ENCODE measurements at places on chromosomes 12 and 14.

- no peak for DNase-seq
Observed at GRCh38 chr14:104844306-104845032, 20.6 kb upstream of the CEP170B start.

DNA sequence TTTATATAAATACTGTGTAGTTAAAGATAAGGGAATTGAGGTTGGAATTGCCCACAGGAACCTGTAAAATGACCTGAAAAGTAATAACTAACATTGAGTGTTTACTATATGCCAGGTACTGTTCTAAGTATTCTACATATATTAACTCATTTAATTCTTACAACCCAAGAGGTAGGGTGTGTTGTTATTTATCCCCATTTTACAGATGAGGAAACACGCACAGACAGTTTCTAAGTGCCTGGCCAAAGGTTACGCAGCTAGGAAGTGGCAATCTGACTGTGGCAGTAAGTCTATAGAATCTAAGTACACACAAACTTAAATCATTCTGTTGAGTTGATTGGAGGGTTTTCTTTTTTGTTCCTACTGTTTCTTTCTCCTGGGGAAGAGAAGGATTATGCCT is 1.1 kb upstream of the TSPAN31 start:
- DNase-seq, result no peak

- no peak for DNase-seq
Observed at GRCh38 chr14:100416921-100417860, 94.1 kb downstream of the SLC25A47 start.

DNA sequence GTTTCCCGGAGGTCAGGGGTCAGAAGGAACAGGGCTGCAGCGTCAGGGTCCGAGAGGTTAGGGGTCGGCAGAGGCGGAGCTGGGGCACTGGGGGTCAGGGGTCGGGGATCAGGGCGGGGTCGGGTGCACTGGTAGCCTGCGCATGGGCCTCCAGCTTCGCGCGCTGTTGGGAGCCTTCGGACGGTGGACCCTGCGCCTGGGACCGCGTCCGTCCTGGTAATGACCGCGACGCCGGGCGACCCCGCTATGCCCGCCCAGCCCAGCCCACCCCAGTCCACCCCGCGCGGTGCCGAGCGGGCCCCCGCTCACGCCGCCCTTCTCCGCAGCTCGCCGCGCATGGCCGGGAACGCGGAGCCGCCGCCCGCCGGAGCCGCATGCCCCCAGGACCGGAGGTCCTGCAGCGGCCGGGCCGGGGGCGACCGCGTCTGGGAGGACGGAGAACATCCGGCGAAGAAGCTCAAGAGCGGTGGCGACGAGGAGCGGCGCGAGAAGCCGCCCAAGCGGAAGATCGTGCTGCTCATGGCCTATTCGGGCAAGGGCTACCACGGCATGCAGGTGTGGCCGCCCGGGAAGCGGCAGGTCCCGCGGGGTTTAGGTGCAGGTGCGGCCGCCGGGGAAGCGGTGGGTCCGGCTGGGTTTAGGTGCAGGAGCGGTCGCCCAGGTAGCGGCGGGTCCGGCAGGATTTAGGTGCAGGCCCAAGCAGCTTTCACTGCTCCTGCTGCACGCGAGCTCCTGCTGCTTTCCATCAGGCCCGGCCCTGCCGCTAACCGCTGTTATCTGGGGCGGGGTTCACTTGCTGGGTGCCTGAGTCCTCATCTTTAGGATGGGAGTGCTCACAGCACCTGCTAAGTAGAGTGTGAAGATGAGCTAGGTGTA is 743 bp downstream of the PUS1 start:
- no peak for DNase-seq

DNA sequence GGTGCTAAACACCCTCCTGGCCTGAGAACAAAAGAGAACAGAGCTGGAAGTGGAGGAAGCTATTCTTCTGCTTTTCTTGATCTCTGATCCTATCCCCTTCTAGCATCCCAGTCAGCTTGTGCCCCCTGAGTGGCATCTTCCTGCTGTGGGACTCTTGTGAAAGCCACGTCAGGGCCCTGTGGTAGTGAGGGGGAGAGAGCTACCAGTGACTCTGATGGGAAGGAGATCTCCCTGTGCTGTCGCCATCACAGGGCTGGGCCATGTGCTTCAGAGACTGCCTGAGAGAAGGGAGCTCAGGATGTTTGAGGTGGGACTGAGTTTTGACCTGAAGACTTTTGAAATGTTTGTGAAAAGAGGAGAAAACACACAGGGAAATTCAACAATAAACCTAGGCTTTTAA is 107.6 kb upstream of the FUT8 start:
- DNase-seq, result no peak

GRCh38 chr14:92863286-92864080 is 59.5 kb upstream of the CHGA start:
- DNase-seq, result no peak

DNA sequence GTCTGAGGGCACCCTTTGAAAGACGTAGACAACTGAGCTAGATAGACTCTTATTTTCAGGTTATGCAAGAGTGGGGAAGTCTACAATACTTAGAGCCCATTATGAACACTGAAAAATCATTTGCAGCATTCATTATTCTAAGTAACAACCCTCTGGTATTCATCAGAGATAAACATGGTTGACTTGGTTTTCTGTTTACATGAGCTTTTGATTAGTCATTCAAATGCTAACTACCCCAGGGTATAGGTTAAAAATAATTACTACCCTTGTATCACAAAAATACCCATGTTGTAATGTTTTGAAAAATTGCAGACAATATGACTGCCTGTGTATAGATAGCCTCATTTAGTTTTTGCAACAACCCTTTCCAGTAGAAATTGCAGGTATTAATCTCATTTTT is 78.5 kb downstream of the PPFIBP1 start:
- DNase-seq, result no peak

GRCh38 chr12:64675795-64676194 is 65.5 kb downstream of the RASSF3 start:
- DNase-seq, result no peak

- no peak for DNase-seq
Observed at GRCh38 chr14:91383439-91383838, 34.2 kb downstream of the CCDC88C start.

- DNase-seq, result no peak
Observed at GRCh38 chr12:19688532-19688931, 249.2 kb downstream of the AEBP2 start.

- DNase-seq, result no peak
Observed at GRCh38 chr12:91877456-91878235, 268.0 kb downstream of the BTG1 start.

DNA sequence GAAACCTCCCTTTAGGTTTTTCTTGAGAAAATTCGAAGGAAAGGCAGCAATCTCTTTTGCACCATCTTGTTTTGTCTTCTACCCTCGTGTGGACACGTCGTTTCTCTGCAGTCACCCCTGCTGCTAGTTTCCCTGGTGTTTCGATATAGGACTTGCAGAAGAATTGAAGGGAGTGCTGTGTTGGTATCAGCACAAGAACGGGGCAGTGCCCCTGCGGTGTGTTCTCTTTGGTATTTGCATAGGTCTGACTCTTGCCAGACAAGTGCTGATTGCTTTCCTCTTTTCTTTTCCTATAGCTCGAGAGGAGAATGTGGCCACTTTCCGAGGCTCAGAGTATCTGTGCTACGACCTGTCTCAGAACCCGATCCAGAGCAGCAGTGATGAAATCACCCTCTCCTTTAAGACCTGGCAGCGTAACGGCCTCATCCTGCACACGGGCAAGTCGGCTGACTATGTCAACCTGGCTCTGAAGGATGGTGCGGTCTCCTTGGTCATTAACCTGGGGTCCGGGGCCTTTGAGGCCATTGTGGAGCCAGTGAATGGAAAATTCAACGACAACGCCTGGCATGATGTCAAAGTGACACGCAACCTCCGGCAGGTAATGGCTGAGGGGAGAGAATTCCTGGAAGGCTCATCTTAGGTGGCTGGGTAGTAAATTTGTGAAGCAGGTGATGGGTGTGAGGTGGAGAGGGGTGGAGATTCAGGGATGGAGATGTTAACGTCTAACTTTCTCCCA is 474.8 kb downstream of the NRXN3 start:
- no peak for DNase-seq

DNA sequence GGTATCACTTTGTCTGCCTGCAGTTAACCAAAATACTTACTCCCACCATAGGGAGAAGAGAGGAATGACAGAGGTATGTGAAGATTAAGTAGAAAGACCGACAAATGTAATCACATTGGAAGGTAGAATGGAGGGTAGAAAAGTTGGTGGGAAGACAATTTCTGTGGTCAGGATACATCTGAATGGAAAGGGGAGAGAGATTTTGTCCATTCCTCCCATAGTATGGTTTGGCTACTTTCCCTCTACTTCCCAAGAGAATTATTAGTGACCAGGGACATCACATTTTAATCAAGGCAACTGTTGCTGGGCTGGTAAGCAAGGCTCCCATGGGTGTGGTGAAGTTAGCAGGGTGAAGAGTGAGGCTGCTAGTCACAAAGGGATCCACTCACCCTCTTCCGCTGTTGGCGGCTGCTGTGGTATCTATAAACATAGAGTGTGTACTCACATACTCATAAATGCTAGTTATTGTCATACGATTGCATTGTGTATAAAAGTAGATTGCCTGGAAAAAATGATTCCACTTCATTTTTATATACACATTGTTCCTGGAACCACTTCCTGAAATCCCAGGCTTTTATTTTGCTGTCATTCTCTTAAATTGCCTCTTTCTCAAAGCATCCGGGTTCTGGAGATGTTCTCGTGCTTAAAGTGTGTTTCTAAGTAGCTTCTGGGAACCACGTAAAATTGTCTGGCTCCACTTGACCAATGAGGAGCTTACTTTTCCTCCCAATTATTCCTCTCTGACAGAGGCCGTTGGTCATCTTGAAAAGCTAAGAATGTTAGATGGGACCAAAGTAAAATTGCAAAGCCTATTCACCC is 413.1 kb downstream of the ZFP36L1 start:
- peak; percentile 41 for DNase-seq

DNA sequence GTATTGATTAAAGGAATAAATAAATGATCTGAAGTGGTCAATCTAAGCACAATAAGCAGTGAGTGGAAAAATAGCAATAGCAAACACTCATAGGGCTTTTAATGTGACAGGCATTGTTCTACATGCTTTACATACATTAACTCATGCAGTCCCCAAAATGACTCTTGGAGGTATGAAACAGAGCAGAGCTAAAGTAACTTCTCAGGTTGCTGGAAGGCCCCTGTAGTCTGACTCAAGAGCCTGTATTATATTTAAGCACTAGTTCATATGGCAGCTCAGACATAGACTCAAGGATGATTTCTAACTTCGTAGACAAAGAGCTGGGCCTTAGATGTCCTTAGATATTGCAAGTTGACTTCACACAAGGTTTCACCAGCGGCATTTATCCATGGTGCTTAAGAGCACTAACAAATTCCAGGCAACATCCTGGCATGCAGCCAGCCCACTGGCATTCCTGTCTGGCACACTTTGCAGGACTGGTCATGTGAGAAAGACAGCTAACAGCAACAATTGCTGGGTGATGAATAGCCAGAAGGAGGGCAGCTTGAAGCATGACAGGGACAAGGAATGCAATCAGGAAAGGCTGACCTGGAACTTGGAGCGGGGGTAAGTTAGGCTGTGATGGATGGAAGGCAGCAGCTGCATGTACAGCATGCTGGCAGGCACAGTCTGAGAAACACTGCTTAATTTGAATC is 22.9 kb upstream of the KTN1 start:
- DNase-seq, result peak; percentile 83

DNA sequence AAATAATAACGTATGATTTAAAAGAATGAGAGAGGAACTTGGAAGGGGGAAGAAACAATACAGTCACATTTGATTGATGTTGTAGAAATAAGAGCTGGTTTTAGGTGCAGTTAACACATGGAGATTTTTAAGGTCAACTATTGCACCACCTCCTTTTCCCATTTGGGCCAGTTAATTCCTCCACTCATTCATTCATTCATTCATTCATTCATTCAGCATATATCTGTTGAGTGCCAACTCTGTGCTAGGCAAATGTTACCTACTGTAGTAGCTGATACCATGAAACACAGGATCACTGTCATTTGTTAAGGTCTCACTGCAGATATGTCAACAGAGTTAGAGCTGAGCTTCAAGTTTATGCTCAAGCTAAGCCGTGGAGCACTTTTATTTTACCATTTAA is 115.7 kb upstream of the ARID2 start:
- no peak for DNase-seq

DNA sequence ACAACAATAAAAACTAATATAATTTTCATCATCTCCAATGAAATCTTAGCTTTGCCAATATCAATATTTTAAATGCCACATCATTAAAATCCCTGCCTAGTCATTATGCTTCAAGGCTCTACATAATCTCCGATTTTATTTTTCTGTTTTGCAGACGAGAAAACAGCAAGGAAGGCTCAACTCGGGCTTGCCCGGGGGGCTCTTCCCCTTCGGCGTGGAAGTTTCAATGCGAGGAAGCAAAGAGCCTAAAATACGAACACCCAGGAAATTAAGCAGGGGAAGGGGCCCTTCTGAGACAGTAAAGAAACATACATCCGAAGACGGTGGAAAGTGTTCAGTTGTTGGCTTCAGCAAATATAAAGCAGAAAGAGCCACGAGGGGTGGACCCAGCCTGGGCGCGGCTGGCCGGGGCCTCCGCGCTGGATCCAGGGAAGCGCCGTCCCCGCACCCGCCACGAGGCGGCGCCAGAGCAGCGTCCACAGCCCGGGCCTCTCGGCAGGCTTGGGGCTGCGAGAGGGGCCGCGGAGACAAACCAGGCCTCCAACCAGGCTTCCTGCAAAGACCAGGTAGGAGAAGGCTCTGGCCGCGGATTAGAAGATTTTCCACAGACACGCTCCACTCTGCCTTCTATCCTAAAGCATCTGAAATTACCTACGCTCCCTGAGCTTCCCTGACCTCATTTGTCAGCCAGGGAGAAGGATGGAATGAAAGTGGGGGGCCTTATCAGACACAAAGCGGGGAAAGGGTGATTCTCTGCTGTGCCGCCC is 77.2 kb downstream of the SERPINA3 start:
- DNase-seq, result peak; percentile 9

- no peak for DNase-seq
Observed at GRCh38 chr14:31020834-31021575, 4.4 kb upstream of the AP4S1 start.

GRCh38 chr12:98696036-98696646 is 51.1 kb downstream of the APAF1 start:
- DNase-seq, result no peak

DNA sequence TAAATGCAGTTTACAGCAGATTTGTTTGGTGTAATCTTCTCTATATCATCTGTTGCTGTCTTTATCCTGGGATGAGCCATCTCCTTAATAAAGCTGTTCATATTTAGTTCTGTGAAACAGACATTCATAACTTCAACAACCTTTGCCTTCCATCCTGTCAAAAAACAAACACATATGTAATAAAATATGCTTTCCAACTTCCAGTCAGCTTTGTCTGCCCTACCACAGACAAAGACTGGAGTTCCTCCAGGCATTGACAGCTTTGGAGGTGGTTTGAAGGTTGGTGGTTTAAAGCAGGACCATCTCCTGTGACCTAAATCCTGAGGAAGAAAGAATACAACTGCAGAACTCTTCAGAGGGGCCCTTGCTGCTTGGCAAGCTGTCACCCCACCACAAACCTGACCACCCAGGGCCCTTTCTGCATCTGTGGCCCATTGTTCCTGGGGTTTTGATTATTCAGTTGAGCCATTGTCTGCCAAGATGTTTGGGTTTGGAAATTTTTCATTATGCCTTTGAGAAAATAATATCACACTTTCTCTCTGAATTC is 28.2 kb upstream of the PTGR2 start:
- no peak for DNase-seq
